Fibroblast of the aortic adventitia (primary cell): ENCODE measurements at places on chromosomes 13 and 19.

GRCh38 chr13:85661675-85662074 is 137.5 kb downstream of the SLITRK6 start:
- no peak for DNase-seq

GRCh38 chr19:37007587-37008220 is 70.5 kb upstream of the ZNF420 start:
- DNase-seq: no peak

DNA sequence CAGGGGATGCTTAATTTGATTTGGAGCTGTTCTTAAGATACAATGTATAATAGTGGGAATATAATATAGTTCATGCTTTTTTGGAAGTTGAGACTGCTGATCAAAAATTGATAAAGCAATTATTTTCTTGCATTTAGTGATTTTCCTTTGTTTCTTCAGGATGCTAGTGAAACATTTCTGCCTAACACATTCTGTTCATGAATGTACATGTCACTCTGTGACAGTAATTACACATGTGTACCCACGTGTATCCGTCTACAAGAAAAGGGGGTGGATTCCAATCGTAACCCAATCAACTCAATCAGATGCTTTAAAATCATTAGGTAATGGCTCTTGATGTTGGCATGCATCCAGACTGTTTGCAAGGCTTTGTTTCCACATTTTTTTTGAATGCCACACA is 5.0 kb upstream of the FRY start:
- DNase-seq: no peak

- DNase-seq: peak; percentile 72
Measured at GRCh38 chr13:37492741-37493514, 105.6 kb downstream of the POSTN start.

DNA sequence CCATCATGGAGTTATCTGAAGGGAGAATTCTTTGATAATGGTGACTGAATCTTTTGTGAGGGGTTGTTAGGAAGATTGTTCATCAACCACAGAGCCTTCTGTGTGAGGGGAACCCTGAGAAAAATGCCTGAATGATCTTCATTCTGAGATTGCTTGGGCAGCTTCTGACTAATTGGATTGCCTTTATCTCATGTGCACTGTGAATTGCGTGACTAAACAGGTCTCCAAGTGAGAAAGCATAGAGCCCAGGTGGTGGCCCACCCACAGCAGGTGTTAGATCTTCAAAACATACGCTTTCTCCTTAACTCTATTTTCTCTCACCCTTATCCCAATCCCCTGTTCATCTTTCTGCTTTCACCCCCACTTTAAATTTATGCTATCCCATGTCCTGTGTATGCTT is 58.3 kb downstream of the DOCK9 start:
- DNase-seq: no peak

DNA sequence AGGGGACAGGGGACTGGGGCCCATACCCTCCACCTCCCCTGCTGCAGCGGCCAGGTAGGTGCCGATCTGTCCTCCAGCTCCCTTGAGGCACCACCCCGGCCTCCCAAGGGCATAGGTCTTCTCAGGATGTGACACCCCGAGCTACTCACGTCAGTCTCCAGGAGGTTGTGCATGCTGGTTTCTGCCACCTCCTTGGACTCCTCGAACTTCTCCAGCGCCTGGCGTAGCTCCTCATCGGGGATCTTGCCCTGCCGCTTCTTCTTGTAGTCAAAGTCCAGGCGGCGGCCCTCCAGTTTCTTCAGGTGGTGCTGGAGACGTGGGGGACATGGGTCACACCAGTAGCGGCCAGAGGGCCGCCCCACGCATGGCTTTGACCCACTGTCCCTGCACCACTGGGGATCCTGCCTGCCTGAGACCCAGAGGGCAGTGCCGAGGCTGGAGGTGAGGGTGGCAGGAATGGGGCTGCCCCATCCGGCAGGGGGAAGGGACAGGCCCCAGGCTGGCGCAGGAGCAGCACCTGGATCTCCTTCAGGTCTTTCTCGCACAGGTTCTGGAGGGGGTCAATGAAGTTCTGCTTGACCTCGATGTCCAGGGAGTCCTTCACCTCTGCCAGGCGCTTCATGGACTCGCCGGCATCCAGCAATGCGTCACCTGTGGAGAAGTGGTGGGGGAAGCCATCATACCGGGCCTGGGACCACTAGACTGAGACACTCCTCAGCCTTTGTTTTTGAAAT is 20.4 kb downstream of the MPND start:
- no peak for DNase-seq

DNA sequence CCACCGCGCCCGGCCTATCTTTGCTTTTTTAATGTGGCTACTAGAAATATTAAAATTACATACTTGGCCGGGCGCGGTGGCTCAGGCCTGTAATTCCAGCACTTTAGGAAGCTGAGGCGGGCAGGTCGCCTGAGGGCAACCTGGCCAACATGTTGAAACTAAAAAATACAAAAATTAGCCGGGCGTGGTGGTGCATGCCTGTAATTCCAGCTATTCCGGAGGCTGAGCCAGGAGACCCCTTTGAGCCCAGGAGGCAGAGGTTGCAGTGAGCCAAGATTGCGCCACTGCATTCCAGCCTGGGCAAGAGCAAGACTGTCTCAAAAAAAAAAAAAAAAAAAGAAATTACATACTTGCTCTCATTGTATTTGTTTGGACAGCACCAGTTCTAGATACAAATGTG is 34.8 kb upstream of the DPRX start:
- no peak for DNase-seq

GRCh38 chr13:32624441-32624840 is 38.2 kb downstream of the PDS5B start:
- DNase-seq: peak; percentile 42

GRCh38 chr19:12666265-12667048 is at the start of the genes MAN2B1 and WDR83:
Gene MAN2B1 (minus strand): TSS chr19:12666742. CDS start chr19:12666701, 41 bp downstream.
Gene WDR83 (plus strand): TSS chr19:12666807. CDS start chr19:12669791, 2,984 bp downstream.
- DNase-seq: peak; percentile 34

DNA sequence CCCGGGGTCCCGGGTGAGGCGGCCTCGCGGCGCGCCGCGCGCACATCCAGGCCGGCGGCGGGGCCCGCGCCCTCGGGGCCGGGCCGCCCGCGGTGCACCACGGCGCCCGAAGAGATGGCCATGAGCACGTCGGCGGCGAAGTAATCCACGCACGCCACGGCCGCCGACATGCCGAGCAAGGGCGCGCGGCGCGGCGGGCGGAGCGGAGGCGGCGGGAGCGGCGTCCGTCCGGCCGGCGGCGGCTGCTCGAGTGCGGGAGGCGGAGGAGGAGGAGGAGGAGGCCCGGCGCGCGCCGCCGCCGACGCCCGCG is at the start of gene KLF16:
Gene KLF16, minus strand, starts transcription at position 252 of the 310 bp plus-strand sequence. Its CDS starts 82 bp downstream, at position 170.
- no peak for DNase-seq

GRCh38 chr19:33374236-33374714 is 766 bp downstream of the CEBPG start:
- DNase-seq: peak; percentile 53

- DNase-seq: no peak
Measured at GRCh38 chr19:31146546-31147183, 202.6 kb downstream of the TSHZ3 start.

DNA sequence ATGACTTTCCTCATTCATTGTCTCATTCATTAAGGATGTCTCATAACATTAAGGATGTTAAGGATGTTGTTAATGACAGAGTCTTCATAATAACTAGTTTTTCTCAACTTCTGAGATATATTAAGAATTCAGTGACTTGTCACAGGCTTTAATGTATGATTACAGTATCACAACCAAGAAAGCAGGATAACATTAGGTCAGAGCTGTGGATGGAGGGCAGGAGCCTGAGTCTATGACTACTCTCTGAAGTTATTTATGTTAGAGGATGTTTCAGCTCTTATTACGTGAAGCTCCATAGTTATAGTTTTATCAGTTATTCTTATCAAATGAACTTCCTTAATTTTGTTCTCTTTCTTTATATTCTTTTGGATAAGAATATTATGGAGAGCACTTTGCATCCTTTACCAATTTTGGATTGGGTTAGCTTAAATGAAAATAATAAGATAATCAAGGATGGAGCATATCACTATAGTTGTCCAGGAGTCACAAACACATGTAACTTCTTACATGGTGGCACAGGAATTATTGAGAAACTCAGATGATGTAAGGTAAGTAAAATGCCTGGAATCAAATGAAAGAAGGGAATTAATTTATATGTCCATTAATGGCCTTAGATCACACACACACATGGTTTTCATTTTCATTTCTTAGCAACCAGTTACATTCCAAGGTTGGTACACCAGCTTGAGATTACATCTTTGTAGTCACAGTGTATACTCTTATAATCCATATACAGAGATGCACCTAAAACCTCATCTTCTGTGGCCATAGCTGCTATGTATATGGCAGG is 57.0 kb downstream of the SLC10A2 start:
- no peak for DNase-seq

DNA sequence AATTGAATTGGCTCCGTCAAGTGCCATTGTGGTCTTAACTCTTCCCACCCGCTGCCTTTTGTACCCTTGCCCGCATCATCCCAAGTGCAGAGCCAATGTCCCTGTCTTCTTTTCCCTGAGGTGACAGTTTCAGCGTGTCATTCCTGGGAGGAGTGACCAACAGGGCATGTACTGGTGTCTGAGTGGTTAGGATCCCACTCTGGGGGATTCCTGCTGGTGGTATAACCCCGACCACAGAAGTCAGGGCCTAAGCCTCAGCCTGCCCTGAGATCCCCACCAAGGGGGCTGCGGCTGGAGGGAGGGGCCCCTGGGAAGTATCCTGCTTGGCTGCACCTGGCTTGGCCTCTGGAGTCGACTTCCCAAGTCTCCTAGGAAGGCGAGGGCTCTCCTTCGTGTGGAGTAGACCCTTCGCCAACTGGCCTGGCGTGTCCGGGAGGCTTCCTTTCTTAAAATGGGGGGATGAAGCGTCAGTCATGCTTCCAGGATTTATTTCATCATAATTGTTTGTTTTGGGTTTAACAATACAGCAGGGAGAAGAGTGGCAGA is 40.6 kb downstream of the NFIX start:
- no peak for DNase-seq

- DNase-seq: peak; percentile 53
Measured at GRCh38 chr19:15378534-15379082, 979 bp downstream of the AKAP8 start.

- no peak for DNase-seq
Measured at GRCh38 chr19:1076951-1077350, 10.0 kb downstream of the ARHGAP45 start.

GRCh38 chr13:24076636-24077035 is 83.9 kb upstream of the SPATA13 start:
- DNase-seq: no peak

GRCh38 chr13:23654111-23655110 is 84.2 kb downstream of the TNFRSF19 start:
- no peak for DNase-seq

GRCh38 chr19:56085571-56086275 is 35.4 kb downstream of the ZNF787 start:
- no peak for DNase-seq

- DNase-seq: no peak
Measured at GRCh38 chr13:32432856-32433255, 4.9 kb upstream of the N4BP2L1 start.

DNA sequence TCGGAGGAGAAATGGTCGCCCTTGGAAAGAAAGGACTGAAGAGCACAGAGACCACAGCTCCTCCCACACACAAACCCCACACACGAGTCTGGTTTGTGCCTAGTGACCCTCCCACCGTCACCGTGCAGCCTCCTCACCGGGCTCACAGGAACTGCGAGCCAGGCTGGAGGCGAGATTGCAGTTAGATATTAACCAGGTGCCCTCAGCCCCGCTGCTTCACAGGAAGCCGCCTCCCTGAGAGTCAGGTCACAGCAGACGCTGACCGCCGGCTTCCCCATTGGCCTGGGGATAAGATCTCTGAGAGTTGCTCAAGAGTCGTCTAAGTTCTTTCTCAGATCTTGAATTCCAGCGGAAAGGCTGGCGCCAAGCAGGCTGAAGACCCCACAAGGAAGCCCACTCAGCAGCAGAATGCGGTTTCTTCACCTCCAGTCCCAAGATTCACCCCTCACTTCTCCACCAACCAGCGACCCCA is 870 bp downstream of the ZNF44 start:
- peak; percentile 58 for DNase-seq

GRCh38 chr13:56400774-56401173 is 739.9 kb upstream of the PRR20A start:
- no peak for DNase-seq

GRCh38 chr19:41367848-41368301 is 3.9 kb upstream of the B9D2 start:
- DNase-seq: peak; percentile 96

GRCh38 chr13:75352641-75353327 is 129.2 kb downstream of the TBC1D4 start:
- no peak for DNase-seq

GRCh38 chr13:20035130-20035529 is 76.6 kb downstream of the ZMYM2 start:
- peak; percentile 17 for DNase-seq

DNA sequence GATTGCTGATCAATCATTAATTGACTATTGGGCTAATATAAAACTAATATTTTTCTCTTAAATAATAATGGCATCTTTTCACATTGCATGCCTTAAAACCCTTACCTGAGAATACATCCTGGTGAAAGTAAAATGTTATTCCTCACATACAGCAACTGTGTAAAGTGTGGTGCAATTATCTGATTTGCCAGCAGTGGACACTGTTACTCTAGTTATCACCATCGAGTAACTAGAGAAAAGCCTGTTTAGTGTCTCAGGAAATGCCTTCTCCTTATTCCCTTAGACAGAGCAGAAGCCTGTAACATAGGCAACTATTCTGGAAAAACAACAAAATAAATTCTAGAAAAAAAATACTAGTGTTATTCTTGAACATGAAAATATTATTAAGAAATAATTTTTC is 459.8 kb downstream of the FGF14 start:
- peak; percentile 48 for DNase-seq

DNA sequence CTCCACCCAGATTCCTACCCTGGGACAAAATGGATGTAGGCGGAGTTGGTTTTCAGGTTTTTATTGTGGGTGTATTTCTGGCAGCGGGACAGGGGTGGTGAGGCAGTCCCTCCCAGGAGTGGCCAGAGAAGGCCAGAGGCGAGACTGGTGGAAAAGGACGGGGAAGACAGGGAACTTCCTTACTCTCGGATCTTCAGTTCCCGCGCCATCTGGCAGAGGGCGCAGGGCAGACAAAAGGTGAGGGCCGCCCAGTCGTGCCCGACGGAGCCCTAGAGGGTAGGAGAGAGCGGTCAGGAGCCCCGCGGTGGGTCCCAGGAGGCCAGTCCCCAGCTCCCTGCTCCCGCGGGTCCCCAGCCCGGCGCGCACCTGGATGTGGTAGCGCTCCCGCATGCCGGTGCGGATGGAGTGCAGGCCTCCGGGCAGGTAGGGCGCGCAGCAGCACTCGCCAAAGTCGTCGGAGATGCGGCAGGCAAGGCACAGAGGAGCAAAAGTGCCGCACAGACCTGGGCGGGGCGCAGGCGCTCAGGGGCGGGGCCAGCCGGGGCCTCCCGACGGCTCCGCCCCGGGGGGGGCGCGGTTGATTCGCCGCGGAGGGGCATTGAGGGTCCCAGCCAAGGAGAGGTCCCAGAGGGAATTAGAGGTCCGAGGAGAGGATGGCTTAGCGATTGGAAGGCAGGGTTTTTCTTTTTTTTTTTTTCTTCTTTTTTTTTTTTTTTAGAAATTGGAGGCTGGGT is 3.0 kb downstream of the CNFN start:
- DNase-seq: peak; percentile 33

GRCh38 chr13:51218626-51219025 is 3.6 kb upstream of the FAM124A start:
- DNase-seq: no peak
